ENCODE measurements at places on chromosomes 1 and 21.
A peak's percentile ranks its signal among the peaks of the same experiment; 100 is the strongest.

DNA sequence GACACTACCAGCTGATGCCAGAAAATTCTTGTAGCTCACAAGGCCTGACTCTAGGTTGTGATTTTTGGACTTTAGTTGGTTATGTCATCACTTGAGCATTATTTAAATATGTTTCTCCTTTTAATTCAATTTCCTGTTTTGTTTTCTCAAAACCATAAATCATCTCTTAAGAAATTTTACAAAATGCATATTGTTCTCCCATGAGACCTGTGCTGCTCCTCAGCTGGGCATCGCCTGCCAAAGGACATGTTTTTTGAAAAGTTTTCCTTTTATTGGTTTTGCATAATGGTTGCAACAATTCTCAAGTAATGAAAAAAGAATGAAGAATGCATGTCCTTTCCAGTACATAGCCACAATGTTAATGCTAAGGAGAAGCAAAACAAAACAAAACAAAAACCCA is 204.7 kb upstream of the LYPLAL1 start:
- no peak for DNase-seq

DNA sequence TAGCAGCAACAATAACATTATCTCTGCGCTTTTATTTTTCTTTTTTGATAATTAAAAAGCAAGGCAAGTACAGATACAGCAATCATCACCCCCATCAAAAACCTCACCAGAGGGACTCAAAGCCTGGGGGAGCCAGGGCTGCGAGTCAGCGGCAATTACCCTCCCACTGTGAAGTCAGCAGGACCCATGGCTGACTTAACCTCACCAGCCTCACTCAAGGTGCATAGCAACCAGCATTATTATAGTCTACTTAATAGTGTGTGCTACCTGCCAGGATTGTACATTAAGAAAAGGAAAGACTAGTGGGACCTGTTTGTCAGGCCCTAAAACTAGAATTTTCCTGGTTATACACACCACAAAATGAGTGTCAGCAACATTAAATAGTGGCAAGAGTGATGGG is 28.9 kb upstream of the SERBP1 start:
- no peak for DNase-seq

- no peak for DNase-seq
Measured at GRCh38 chr1:55375617-55376258, 160.6 kb upstream of the USP24 start.

GRCh38 chr1:19780267-19780877 is 19.3 kb downstream of the TMCO4 start:
- no peak for DNase-seq

GRCh38 chr1:12191242-12192032 is 24.6 kb downstream of the TNFRSF1B start:
- no peak for DNase-seq

- DNase-seq, result no peak
Measured at GRCh38 chr1:245858722-245859492, 648.2 kb downstream of the SMYD3 start.

DNA sequence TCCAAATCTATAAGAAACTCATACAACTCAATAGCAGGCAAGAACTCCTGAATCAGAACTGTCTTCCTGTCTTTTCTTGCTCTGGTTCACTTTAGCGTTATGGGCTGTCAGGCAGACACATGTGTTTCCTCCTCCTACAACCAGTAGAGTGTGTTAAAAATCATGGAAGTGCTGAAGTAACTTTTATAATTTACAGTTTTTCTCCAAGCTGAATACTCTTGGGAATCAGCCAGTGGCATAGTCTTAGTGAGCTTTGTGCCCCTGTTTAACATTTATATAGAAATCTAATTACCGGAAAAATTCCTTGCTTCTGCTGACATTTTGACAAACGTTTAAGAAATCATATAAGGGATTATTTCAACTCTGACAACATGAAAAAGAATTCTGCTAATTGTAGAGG is 113.1 kb upstream of the RGS18 start:
- DNase-seq, result no peak

- DNase-seq, result no peak
Measured at GRCh38 chr1:25173809-25174340, 58.4 kb downstream of the SYF2 start.

DNA sequence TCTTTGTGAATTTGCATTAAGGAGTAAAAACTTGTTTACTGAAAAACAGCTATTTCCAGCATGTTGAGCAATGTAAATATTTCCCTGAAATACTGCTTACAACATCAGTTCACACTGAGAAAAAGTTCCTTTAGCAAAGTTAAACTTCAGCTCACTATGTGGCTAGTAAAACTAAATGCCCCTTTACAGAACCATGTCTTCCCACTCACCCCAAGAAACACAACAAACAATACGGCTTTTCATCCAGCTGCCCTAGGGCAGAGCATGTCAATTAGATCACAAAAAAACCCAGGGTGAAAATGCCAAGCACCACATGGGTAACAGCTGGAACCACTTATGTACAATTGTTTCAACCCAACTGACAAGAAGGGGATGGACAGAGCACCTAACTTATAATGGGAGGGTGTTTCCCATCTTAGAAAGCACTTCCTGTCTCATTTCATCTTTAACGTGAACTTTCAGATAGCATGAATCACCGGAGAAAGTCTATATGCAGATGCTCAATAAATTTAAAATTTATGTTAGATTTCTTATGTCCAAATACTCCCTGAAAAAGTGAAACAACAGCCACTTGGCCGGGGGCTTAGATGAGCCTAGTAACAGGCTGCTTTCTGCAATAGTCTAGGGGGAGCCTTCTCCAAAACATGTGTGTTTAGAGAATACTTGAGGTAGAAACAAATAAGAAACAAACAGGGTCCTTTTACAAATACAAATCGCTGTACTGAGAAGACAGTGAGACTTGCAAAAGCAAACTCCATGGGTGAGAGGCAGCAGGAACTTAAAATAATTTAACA is 6.6 kb downstream of the NID1 start:
- DNase-seq, result no peak

GRCh38 chr1:167158813-167159275 is 61.8 kb upstream of the POU2F1 start:
- no peak for DNase-seq

DNA sequence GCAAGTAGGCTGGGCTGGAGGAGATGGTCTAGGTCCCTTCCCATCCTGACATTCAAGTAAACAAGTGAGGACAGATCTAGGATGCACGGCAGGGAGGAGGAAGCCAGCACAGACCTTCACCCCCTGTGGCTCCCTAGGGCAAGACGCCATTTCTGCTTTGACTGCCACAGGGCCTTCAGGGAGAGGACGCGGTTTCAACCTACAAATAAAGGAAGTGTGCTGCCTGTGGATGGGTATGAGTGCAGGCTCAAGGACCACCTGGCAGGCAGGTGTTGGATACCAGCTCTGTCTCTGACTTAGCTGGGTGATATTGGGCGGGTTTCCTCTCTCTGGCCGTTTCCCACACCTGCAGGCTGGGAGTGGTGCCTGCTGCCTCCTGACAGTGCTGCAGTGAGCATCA is 16.2 kb downstream of the SLC2A1 start:
- no peak for DNase-seq

GRCh38 chr1:44780583-44781121 is 5.3 kb downstream of the RPS8 start:
- peak; percentile 15 for DNase-seq

DNA sequence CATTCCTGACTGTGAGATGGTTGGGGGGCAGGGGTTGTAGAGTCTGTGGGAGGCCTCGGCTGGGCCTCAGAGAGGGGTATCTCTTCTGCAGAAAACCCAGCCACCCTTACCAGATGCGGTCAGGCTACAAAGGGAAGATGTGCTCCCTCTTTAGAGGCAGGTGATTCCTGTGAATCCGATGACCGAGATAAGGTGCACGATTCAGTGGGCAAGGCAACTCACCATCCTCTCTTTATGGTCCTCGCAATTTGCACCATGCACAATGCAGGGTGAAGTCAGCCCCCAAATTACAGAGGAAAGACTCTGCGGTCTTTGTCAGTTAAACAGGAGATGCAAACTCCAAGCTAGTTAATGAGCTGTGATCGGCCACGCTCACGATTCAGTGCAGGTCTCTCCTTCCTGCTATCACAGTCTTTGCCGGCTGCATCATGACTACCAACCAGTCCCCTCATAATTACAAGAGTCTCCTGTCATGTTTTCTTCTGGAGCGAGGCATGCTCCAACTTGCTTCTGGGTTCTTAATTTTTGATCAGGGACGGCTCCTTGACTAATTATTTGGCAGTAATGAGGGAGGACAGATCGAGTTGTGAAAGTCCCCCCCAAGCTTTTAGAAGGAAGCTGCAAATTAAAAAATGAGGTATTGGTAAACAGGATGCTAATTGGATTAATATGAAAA is 12.5 kb downstream of the TP73 start:
- DNase-seq, result no peak

DNA sequence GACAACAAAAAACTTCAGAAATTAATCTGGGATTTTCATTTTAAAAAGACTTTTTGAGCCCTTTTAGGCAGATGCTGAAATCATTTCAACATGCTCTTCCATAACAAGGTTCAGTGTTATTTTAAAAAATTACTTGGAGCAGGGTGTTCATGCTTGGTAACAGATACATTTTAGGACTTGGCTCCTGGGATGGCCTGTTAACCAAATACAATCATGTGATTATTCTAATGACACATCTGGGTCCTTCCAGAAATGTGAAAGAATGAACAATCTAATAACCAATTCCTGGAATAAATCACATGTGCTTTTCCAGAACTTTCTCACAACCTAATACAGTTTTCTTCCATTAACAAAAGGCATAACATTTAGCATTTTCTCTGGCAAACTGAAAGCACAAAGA is 379.8 kb upstream of the RUNX1 start:
- DNase-seq, result no peak

GRCh38 chr1:197924516-197925123 is 7.4 kb downstream of the LHX9 start:
- no peak for DNase-seq

GRCh38 chr21:36591326-36591970 is 107.5 kb upstream of the SIM2 start:
- DNase-seq, result no peak

Data from pancreas (tissue), 10 donors.